T-helper 9 cell (primary cell): ENCODE measurements at places on chromosomes 12 and 14.

GRCh38 chr12:84596266-84596665 lies 316.3 kb downstream of the SLC6A15 start:
- no peak for DNase-seq

DNA sequence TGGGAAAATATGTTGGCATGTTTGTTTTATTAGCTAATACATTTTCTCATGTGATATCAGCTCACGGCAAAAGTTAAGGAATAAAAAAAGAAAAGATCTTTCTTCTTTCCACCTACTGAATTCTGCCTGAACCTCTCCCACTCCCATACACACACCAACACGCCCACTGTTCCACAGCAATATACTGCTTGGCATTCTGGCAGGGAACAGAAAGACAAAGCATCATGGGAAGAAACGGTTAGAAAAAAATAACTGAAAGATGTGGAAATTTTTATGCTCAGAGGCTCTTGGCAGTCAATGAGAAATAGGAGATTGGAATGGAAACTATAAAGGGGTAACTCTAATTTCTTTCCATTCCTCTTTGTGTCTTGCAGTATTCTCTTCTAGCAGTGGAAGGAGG lies 268.5 kb downstream of the FOXG1 start:
- DNase-seq: no peak

DNA sequence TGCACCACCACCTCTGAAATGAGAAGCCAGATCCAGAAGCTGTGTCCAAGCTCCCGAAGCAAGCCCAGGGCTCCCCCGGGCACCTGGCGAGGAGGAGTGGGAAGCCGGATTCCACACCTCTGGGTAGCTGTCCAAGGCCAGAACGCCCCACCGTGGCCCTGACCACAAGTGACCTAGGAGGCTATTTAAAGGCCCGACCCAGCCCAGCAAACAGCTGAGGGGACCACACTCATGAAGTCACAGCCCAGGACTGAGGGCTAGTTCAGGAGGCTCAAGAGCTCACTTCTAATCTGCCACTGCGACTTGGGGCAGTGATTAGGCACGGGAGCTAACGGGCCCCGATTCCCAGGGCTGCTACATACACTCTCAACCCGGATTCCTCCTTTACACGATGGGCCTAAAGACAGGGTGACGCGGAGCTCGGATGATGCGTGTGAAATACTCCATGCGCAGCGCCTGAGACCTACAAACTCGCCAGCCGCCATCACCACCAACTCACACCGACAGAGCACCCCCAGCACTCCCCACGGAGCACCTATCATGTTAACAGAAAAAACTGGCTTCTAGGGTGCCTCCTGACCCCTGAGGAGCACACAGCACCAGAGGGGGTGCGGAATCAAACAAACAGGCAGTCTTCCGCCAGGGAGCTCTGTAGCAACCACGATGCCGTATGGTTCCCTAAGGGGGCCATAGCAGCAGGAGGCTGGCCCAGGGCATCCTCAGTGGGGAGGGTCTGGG lies 84.0 kb upstream of the GPR68 start:
- DNase-seq: no peak

DNA sequence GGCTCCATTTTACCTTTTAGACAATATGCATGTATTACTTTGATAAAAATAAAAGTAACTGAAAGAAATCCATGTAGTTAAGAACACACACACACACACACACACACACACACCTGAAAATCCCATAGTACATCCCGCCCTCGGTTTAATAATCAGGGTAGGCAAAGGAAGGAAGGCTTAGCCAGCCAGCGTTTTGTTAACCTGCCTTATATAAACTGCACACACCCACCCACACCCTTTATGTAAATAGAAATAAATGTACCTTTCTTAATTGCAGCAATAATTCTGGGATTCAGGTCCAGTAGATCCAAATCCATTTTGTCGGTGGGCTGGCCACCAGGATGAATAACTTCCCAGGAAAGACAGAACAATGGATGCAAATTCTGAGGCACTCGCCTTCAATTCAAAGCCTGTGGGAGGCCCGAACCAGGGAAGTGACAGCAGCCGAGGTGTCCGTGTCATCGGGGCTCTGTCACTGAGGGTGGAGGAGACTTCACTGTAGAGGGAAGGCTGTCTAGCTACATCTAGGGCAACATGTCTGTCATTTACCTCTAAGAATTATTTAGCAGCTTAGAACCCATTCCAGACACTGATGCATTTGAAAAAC lies 4.4 kb downstream of the XRCC3 start:
- DNase-seq: no peak

DNA sequence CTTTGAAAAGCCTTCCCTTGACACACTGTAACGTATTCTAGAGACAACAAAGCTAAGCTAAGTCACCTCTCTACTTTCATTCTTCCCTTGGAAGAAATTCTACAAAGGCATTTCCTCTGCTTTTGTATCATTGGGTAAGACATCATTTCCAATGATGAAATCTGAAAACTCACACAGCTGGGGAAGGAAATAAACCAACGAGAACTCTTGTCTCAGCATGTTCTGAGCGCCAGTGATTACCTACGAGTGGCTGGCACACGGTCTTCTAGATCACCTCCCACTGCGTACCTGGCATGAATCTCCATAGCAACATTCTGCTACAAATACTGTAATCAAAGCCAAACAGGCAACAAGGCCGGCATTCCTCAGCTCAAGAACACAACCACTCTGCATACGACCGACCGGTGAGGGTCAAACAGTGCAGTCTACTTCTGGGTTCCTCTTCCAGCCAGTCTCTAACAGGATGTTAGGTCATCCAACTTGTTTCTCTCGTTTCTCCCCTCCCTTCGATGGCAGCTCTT lies 7.6 kb downstream of the VPS37B start:
- DNase-seq: peak; percentile 62
